ENCODE measurements at places on chromosomes 7 and 10.
A peak's percentile ranks its signal among the peaks of the same experiment; 100 is the strongest.

DNA sequence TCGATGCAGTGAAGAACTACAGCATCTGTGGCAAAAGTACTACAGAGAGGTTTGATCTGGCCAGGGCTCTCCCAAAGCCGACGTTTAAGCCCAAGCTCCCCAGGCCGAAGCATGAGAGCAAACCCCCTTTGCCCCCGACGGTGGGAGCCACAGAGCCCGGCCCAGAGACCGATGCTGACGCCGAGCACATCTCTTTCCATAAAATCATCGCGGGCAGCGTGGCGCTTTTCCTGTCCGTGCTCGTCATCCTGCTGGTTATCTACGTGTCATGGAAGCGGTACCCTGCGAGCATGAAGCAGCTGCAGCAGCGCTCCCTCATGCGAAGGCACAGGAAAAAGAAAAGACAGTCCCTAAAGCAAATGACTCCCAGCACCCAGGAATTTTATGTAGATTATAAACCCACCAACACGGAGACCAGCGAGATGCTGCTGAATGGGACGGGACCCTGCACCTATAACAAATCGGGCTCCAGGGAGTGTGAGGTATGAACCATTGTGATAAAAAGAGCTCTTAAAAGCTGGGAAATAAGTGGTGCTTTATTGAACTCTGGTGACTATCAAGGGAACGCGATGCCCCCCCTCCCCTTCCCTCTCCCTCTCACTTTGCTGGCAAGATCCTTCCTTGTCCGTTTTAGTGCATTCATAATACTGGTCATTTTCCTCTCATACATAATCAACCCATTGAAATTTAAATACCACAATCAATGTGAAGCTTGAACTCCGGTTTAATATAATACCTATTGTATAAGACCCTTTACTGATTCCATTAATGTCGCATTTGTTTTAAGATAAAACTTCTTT is 2.3 kb downstream of the LRRTM3 start:
- DNase-seq = peak; percentile 56

DNA sequence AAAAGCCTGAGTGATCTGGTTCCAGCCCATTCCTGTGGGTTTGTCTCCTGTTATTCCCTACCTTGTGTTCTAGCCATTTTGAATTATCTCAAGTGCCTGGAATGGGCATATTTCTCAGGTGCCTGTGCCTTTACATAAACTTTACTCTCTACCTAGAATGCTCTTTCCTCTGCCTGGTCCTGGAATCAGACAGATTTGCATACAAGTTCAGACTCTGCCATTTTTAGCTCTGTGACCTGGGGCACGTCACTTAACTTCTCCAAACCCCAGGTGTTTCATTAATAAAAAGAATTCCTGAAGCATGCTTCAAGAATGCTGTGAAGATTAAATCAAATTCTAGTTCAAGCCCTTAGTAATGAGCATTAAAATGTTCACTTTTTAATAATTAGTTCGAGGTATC is 7.8 kb downstream of the DCLRE1A start:
- no peak for DNase-seq

GRCh38 chr10:75170215-75170614 is 40.4 kb upstream of the VDAC2 start:
- no peak for DNase-seq

GRCh38 chr7:155136619-155137243 is 66.6 kb downstream of the HTR5A start:
- no peak for DNase-seq

All from fibroblast of skin of scalp (primary cell).